ENCODE measurements at places on chromosomes 3 and 15. TPM values are rescaled to one million over a fixed set of nuclear protein-coding genes. Genes with fewer than 3 reads are reported as not detected.

Gene THSD4
- not detected for polyA plus RNA-seq

Gene KLHL6
- 9.1 TPM for polyA plus RNA-seq

Gene MOBP
- not detected for polyA plus RNA-seq

Gene CYP11A1
- not detected for polyA plus RNA-seq

Gene CACNA2D2
- 2.6 TPM for polyA plus RNA-seq

Gene FAM107A
- polyA plus RNA-seq, result not detected

Gene HESX1
- not detected for polyA plus RNA-seq

Gene TEX55
- not detected for polyA plus RNA-seq

Gene GP5
- polyA plus RNA-seq, result 1.3 TPM

Gene CCR1
- polyA plus RNA-seq, result 10.8 TPM

Gene CELSR3
- 0.41 TPM for polyA plus RNA-seq

Gene CBLB
- polyA plus RNA-seq, result 67.7 TPM

Gene LCMT2
- 4.4 TPM for polyA plus RNA-seq

Gene COL8A1
- polyA plus RNA-seq, result not detected

Gene IL5RA
- polyA plus RNA-seq, result 0.16 TPM

Gene ADGRG7
- polyA plus RNA-seq, result not detected

Gene PDIA3
- 383 TPM for polyA plus RNA-seq

Gene ROPN1
- polyA plus RNA-seq, result not detected

Gene C2CD4A
- polyA plus RNA-seq, result not detected

Gene NTRK3
- not detected for polyA plus RNA-seq

Gene DYNC1LI1
- polyA plus RNA-seq, result 23.4 TPM

Gene MGLL
- 3.0 TPM for polyA plus RNA-seq

Gene ZNF770
- polyA plus RNA-seq, result 112 TPM

Gene HCLS1
- 493 TPM for polyA plus RNA-seq

Gene ZKSCAN7
- 3.8 TPM for polyA plus RNA-seq
